HS-5 (cell line): ENCODE measurements at places on chromosomes 1 and 21.

DNA sequence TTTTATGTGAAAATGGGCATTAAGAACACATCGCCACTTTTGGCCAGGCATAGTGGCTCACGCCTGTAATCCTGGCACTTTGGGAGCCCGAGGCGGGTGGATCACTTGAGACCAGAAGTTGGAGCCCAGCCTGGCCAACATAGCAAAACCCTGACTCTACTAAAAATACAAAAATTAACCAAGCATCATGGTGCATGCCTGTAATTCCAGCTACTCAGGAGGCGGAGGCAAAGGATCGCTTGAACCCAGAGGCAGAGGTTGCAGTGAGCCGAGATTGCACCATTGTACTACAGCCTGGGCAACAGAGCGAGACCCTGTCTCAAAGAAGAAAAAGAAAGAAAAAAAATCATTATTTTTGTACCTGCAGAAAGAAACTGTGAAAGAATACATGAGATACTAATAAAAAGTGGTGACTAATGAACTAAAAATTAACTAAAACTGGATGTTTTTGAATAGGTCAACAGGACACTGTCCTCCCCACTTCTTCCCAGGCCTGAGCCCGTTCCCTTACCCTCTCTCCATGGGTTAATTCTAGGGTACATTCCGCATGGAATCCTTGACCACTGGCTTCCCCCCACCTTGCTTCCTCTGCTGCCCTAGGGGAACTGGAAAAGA lies 8.3 kb upstream of the TINAGL1 start:
- no peak for DNase-seq

- no peak for DNase-seq
Measured at GRCh38 chr1:111795401-111795800, 39.7 kb downstream of the DDX20 start.

GRCh38 chr1:112694363-112694929 lies 12.5 kb downstream of the RHOC start:
- no peak for DNase-seq

- no peak for DNase-seq
Measured at GRCh38 chr1:3471356-3472087, 17.1 kb downstream of the ARHGEF16 start.

DNA sequence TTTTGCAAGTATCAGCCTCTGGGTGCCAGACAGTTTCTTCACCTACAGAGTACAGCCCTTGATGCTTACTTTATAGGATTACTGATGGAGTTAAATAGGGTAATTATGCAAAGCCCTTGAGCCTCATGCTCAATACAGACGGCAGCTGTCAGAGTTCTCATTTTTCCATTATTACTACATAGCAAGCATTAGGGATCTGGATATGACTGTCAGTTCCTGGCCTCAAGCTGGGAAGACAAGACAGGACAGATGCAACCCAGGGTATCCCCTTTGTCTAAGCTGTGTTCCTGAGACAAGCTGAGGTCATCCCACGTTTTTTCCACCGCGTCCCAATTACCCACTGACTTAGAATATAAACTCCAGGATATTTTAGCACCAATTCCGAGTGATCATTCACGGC lies 94.4 kb downstream of the SLC35F3 start:
- no peak for DNase-seq

DNA sequence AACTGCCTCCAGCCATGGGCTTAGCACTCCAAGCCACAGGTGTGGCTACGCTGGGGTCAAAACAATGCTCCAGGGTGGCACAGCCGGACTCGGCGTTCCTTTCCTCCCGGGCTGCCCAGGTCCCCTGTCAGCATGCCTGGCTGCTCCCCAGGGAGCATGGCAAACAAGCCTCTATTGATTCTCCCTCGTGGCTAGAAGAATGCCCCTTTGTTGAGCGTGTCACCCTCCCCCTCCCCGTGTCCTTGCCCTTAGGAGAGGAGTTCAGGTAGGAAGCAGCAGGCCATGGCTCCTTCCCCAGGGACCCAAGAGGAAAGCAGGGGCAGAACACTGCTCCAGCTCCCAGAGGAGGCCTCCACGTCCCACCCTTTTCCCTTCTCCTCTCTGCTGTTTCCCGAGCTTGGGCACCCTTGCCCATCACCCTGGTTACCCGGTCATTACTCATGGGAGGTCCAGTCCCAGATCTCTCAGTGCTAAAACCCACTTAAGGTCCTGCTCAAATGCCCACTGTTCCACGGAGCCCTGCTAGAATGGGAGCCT lies 57.4 kb upstream of the CITED4 start:
- DNase-seq = no peak

DNA sequence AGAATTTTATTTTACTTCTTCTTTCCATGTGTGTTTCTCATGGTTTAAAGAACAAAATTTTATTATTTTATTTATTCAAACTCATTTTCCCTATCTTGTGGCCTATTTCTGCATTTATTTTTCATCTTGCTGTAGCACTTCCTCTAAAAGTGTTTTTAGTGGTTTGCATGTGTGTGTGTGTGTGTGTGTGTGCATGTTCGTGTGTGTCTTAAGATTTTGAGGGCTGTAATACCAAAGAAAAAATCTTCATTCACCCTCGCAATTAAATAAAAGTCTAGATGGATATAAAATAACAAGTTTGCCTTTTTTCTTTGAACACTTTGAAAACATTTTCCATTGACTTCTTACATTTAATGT lies 24.6 kb upstream of the FCRL3 start:
- DNase-seq = no peak

DNA sequence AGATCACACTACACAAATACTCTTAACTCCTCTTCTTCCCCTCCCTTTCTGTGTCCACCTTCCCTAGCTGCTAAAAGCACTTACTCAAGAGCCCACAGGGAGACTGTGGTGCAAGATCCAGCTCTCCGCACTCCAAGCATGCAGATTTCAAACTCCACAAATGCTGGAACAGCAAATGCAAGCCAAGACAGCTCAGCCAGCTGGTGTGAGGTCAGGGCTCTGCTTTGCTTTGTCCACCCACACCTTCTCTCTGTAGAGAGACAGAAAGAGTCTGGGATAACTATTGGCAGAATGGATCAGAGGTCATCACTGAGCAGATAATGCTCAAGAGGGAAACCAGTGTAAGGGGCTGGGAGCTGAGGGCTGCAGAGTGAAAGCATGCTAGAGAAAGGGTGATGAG lies 45.2 kb upstream of the DPT start:
- DNase-seq = no peak
